ENCODE measurements at places on chromosomes 7 and 10. TPM values are rescaled to one million over a fixed set of nuclear protein-coding genes. Genes with fewer than 3 reads are reported as not detected.

TDRD1 gene
- not detected for polyA plus RNA-seq

UBE3C gene
- polyA plus RNA-seq = 78.8 TPM

ANKRD30A gene
- not detected for polyA plus RNA-seq

ANAPC16 gene
- polyA plus RNA-seq = 53.8 TPM

IL15RA gene
- polyA plus RNA-seq = 2.6 TPM

OR6B1 gene
- polyA plus RNA-seq = not detected

IFIT2 gene
- polyA plus RNA-seq = 0.41 TPM

ACTA2 gene
- 24.0 TPM for polyA plus RNA-seq

MRPL32 gene
- polyA plus RNA-seq = 66.5 TPM

RARRES2 gene
- polyA plus RNA-seq = 0.23 TPM

C7orf25 gene
- 6.1 TPM for polyA plus RNA-seq

TNRC18 gene
- polyA plus RNA-seq = 22.3 TPM

C10orf71 gene
- polyA plus RNA-seq = not detected

INPP5A gene
- 17.3 TPM for polyA plus RNA-seq

WDR86 gene
- not detected for polyA plus RNA-seq

SPDYE2 gene
- not detected for polyA plus RNA-seq

BLNK gene
- polyA plus RNA-seq = 2.9 TPM

SPAM1 gene
- not detected for polyA plus RNA-seq

BUB3 gene
- polyA plus RNA-seq = 237 TPM

FZD8 gene
- polyA plus RNA-seq = 9.4 TPM

MPP7 gene
- polyA plus RNA-seq = 3.5 TPM

EPHB4 gene
- polyA plus RNA-seq = 71.4 TPM

TASOR2 gene
- polyA plus RNA-seq = 30.2 TPM

ADRA2A gene
- not detected for polyA plus RNA-seq

SPDYE9 gene
- polyA plus RNA-seq = not detected

HACD1 gene
- 15.7 TPM for polyA plus RNA-seq

VPS37D gene
- 0.61 TPM for polyA plus RNA-seq

LIPJ gene
- not detected for polyA plus RNA-seq

CARD11 gene
- polyA plus RNA-seq = 3.1 TPM

CASD1 gene
- 3.1 TPM for polyA plus RNA-seq

OTUD1 gene
- polyA plus RNA-seq = 2.2 TPM
